Stimulated activated CD4-positive, alpha-beta T cell treated with anti-CD3 and anti-CD28 coated beads, Interleukin-1b, Interleukin-23, amount 100 ng/mL, for 4 hours (primary cell): ENCODE measurements at places on chromosomes 3 and 15.

GRCh38 chr3:47476330-47476626 is 537 bp upstream of the SCAP start:
- no peak for DNase-seq

GRCh38 chr15:67564968-67565345 is 22.5 kb downstream of the MAP2K5 start:
- DNase-seq: no peak

DNA sequence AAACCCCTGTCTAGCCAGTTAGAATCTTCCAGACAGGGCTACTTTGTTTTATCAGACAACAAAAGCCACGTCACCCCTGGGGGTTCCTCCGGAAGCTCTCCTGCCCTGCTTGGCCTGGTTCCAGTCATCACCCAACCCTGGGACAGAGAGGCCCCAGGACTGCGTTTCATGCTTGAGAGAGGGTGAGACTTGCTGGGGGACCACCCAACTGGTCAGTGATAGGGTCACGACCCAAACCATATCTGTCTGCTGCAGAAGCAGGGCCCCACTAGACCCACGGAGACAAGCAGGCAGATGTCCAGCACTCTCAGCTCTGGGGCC is 1.2 kb downstream of the NT5DC2 start:
- DNase-seq: no peak

- no peak for DNase-seq
Observed at GRCh38 chr3:57757642-57758297, 1.7 kb downstream of the SLMAP start.

- no peak for DNase-seq
Observed at GRCh38 chr3:61872077-61872706, 310.8 kb downstream of the PTPRG start.
